Stimulated activated CD8-positive, alpha-beta memory T cell treated with anti-CD3 and anti-CD28 coated beads, Interleukin-7, amount 100 ng/mL, for 4 hours (primary cell): ENCODE measurements at places on chromosomes 16 and 17.

DNA sequence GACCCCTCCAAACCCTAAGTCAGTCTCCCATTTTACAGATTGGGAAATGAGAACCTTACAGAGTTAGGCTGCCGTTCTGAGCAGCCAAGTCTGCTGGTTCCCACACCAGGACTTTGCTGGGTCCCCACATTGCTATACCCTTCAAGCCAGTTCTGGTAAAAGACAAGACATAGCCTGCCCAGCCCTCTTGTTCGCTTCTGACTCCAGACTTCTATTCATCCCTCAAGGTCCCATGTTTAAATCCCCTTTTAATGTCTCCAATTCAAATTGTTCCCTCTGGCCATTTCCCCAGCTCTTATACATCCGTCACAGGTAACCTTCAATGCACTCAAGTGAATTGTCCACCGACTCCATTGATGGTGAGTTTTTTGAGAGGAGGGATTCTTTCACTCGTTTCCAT lies 30.2 kb downstream of the WNT3 start:
- DNase-seq, result no peak

- peak; percentile 2 for DNase-seq
Measured at GRCh38 chr17:31095236-31096105, 694 bp downstream of the NF1 start.

DNA sequence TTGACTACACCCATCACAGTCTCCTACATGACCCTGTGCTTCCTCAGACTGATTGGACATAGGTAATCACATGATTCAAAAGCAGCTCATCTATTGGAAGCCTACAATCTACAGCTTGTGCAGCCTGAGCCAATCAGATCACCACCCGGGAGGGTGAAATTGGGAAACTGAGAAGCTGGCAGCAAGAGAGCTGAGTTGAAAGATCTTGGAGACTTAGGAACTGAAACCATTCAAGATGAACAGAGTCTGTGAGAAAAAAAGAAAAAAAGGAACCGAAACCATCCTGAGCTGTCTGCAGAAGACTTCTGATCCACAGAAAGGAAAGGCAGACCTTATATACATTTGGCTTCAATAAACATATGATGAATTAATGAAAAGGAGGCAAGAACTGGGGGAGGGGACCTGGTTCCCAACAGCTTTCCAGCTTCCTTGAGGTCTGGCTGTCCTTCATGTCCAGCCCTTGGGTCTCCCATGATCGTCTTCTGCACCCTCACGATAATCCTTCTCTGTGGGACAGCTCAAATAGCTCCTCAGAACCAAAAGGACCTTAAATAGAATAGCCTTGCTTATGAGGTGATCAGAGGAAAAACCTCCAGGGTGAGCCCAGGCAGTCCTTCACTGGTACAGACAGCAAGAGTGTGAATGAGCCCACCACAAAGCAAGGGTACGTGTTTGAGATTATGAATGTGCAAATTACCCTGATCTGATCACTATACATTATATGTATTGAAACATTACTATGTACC lies 32.6 kb downstream of the PLXDC1 start:
- DNase-seq, result no peak

DNA sequence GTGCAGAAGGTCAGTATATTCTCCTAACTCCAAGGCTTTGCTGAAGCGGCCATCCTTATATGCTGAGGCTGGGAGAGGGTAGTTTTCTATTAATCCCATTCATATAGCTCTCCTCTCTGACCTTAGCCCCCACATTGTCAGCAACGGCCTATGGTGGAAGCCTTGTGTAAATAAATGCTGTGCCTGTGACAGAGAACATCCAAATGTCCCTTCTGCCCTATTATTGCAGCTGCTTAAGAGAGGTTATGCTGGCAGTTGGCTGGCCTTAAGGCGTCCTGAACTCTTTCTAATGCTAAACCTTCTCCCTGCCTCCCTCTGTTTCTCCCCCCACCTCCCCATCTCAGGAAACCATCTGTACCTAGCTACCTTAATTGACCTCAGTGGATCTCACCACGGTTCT lies 53.6 kb downstream of the ARHGAP44 start:
- no peak for DNase-seq

- DNase-seq, result no peak
Measured at GRCh38 chr17:82888583-82889495, 49.0 kb upstream of the ZNF750 start.

DNA sequence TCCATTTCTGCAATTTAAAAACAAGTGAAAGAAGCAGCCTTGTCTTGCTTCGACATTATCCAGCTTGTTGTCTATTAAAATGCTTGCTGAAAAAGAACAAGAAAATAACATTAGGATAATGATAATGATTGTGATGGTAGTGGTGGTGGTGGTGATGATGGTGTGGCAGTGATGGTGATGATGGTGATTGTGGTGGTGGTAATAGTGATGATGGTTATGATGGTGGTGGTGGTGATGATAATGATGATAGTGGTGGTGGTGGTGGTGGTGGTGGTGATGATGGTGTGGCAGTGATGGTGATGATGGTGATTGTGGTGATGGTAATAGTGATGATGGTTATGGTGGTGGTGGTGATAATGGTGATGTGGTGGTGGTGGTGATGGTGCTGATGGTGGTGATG lies 41.5 kb downstream of the C17orf67 start:
- DNase-seq, result no peak

DNA sequence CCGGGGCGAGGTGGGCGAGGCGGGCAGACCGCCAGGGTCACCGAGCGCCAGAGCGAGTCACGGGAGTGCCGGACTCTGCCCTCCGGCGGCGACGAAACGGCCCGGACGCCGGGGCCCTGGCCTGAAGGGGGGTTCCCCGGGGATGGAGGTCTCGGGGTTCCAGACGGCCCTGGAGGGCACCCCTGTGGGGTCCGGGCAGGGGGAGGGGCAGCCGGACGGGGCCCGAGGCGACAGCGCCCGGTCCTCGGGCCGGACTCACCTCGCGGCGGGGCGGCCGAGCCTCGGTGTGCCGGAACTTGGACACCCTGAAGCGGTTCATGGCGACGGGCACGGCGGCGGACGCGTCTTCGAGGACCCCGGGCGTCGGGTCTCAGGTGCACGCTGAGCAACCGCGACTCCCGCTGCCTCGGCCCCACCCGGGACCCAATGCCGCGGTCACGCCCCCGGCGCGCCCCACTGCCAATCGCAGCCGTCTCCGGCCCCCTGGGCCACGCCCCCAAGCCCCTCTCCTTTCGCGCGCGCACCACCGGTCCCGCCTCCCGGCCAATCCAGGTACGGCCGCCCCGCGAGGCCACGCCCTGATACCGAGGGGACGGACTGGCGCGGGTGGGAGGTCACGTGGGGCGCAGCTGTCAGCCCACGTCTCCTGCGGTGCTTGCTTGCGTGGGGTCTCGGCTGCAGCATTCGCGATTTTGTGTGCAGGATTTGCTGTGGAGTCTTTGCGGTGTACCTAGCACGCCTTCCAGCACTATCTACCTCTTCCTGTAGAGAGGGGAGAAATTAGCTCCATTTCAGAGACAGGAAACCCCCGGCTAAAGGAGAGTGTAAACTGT lies at the start of gene CORO7:
TSS of gene CORO7 (minus strand) at position 397 of the 833 bp plus-strand sequence. CDS start at position 319, 78 bp downstream.
- peak; percentile 97 for DNase-seq

DNA sequence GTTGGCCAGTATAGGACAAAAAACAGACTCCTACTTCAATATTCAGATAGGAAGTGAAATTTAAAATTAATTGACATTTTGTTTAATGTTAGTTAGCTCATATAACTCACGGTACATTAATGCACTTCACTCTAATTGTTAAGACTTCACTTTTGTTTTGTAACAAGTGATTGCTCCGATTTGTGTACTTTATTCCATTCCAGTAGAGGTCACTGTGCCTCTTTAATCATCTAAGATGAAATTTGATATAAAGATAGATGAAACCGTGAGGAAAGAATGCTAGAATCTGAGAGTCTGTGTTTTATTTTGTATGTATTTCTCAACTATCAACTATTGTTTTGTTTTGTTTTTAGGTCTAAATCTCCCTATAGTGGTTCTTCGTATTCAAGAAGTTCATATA lies 29.0 kb downstream of the RBBP6 start:
- no peak for DNase-seq
